ENCODE measurements at places on chromosomes 2 and 18.

- DNase-seq: peak; percentile 83
Measured at GRCh38 chr2:95115418-95115817, 6.2 kb downstream of the MRPS5 start.

GRCh38 chr2:117956036-117956796 is 57.7 kb downstream of the CCDC93 start:
- DNase-seq: no peak

- DNase-seq: no peak
Measured at GRCh38 chr18:78797499-78797898, 182.1 kb upstream of the SALL3 start.

- DNase-seq: no peak
Measured at GRCh38 chr2:219620546-219620945, 6.9 kb upstream of the SLC4A3 start.

DNA sequence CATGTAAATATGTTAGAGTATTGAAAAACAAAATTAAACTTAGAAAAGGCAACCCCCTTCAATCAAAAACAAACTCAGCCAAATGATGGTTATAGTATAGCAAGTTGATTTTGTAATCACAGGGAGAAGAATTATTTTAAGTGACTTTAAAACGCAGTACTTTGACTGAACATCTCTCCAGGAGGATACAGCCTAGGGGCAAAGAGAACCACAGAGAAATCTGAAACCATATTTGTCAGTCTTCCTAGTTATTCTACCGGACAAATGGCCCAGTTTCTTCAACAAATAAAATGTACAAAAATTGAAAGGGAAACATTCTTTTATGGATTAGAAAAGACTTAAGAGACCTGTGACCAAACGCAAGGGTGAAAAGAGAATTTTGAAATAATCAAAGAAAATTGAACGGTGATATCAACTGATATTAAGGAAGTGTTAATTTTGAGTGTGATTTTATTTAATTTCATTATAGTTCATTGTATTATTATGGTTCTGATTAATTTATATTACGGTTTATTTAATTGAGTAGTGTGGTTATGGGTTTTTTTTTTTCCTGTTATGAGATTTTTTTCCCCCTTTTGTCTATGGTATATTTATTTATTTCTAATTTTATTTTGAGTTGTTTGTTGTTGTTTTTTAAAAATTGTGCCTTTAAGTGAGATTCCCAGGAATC is 75.3 kb downstream of the HNRNPLL start:
- no peak for DNase-seq

DNA sequence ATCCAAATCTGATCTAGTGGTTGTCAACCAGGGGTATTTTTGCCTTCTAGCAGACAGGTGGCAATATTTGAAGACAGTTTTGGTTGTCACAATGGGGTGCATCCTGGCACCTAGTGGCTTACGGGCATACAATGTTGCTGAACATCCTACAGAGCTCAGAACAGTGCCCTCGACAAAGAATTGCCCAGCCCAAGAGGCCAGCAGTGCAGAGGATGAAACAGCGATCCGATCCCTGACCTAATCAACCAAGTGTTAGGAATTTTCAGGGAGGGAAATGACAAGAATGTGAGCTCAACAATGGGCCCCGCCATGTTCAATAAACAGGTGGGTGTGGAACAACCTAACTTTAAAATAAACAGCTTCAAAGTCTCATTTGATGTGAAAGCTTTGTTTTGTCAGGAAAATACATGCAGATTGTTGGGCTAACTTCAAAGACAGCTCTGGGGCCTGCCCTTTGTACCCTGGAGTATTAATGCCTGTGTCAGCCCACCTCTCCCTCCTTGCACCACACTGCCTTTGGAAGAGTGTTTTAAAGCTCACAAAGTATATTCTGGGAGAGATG is 22.5 kb upstream of the SCYGR5 start:
- no peak for DNase-seq

DNA sequence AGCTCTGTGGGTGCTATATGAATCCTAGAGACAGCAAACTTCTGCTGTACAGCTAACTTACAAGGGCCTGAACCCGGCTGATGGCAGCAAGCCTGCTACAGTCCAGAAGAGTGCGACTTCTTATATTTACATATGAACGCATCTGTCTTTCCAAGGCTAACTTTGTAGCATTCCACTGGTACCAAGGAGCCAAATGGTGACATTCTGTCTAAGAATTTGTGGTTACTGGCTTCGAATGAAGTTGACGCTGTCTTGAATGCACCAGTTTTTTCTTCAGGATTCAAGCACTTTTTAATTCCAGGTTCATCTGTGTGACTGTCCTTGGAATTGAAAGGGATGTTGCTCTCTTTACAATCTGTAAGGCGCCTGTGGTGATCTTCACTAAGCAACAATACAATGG is 42.4 kb downstream of the THUMPD2 start:
- peak; percentile 97 for DNase-seq

DNA sequence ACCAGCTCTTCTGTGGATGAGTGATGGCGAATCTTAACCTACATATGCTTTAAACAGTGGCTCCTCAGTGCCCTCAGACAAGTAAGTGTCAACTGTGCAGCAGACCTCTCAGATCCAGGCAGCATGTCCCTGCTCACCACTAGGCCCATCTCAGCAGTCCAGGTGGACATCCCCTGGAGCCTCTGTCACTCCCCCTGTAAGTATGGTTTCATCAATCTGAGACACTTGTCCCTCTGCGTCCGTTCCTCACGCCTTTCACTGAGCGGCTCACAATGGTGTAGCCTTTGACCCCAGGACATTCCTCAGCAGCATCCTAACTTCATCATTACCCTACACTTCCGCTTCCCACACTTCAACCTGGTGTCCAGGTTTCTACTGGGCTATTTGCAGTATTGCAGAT is 69.3 kb upstream of the RALBP1 start:
- DNase-seq: no peak

GRCh38 chr2:173282795-173283545 is 71.7 kb upstream of the CDCA7 start:
- no peak for DNase-seq

- no peak for DNase-seq
Measured at GRCh38 chr18:64333584-64333983, 184.7 kb upstream of the LINC00305 start.

DNA sequence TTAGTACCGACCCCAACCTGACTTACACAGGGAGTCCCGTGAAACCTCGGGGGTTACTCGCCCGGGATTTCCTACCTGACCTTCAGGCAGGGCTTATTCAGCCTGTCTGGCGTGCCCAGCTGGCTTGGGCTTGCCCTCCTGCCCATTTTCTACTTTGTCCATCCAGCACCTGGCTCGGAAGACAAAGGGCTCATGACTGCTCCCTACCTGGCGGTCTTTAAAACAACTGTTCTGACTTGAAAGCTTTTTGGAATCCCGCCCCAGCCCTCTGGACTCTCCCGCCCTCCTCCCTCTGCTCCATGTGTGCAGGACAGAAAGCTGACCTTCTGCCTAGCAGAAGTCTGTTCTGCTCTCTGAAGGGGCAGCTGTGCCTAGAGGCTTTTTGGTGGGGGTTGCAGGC is 43.1 kb downstream of the ACKR3 start:
- no peak for DNase-seq

DNA sequence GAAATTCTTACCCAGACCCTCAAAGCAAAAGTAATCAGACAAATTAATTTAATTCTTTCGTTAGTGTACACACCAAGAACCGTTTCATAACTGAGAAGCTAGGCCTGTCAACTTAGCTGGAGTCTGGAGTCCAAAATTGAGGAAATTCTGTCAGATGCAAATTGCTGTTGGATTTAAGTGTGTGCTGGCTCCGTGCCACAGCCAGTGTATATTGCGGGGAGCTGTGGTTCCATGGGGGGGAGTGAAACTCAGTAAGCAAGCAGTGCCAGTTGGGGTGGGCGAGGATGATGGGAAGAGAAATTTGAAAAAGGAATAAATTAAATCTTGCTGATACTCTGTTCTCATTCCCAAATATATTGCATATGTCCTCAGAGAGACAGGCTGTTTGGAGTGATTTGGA is 4.0 kb downstream of the ARPC2 start:
- DNase-seq: no peak

DNA sequence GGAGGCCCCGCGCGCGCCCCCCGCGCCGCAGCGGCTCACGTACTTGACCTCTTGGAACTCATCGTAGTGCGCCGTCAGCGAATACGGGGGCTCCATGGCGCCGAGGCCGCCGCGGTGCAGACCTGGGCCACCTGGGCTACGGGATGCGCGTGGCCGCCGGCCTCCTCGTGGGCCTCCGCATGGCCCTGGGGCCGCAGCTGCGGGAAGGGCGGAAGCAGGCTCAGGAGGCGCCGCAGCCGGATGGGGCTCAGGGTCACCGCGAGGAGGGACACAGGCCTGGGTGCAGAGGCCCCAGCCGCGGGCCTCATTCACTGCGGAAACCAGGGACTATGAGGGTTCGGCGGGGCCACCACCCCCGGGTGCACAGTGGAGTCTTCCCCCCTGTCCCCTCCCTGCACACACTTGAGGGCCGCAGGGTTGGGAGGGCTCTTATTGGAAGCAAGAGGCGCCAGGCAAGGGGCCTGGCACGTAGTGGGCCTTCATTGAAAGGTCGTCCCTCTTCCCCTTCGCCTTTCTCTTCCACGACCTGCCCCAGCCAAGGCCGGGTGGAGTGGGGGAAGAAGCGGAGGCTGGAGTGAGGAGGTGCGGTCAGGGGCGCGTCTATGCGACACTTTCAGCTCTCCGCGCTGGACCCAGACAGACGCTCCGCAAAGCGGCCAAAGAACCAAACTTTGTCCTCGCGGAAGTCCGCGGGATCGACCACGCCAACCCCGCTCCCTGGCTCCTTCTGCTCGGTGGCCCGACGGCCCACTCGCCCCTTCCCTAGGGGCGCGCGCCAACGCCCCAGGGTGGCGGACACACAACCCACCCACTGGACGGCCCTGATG is 863 bp downstream of the ECEL1 start:
- DNase-seq: no peak

- DNase-seq: peak; percentile 23
Measured at GRCh38 chr2:152648336-152648735, 68.9 kb downstream of the PRPF40A start.

GRCh38 chr2:199468561-199469513 is 11.1 kb upstream of the SATB2 start:
- DNase-seq: peak; percentile 28

GRCh38 chr2:234355021-234355720 is 141.7 kb downstream of the ARL4C start:
- DNase-seq: no peak

DNA sequence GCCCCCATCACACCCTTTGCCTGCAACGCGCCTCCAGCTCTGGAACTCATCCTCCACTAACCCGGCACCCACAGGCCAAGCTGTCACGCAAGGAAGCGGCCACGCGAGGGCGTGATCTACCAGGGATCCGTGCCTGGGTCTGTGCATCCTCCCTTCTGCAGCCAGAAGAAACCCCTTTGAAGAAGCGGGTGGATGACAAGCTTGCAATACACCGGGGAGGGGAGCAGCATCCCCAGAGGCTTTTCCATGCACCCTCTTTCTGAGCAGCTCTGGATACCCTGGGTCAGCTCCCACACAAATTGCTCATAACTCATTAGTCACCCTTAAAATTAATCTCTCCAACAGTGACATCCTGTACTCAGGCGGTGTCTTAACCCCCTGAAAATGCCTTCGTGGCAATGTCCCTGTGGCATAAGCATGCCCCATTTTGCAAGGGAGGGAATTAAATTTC is 47.6 kb downstream of the PDCL3 start:
- DNase-seq: peak; percentile 80

DNA sequence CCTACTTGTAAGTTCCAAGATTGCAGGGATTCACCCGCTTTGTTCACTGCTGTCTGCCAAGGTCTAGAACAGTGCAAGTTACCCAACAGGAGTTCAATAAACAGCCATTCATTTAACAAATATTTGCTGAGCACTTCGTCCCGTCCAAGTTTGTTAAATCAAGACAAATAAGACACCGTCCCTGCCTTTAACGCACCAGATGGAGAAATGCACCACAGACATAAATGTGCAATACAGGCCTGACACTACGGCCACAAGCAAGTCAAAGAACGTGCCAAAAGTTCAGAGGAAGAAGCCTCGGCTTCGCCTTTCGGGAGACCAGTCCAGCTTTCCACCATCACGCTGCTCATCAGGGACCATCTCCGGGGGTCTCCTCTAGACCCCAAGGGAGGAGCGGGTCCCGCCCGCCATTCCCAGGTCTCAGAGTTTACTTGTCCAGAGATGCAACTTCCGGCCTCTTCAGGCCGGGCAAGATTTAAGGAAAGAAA is 429 bp downstream of the C2orf76 start:
- no peak for DNase-seq

DNA sequence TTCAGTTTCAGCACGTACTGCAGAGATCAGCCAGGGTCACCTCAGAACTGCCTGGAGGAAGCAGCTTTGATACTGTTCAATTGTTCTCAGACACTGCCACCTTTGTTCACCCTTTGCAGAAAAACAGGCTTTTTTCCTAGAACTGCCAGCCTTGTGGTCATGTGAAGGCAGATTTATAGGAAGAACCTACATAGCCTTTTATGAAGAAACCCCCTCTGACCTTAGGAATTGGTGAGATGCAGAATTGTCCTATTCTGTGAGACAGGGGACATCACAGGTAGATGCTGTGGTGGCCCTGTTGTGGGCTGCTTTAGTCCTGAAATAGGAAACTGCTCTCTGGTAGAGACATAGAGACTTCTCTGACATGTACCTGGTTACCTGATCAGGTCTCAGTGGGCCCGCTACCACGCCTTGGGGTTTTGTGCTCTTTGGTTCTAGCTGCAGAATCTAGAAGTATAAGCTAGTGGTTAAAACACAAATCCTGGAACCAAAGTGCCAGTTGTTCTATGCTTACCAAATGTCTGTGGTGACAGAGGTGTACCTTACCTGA is 206.6 kb downstream of the AGPS start:
- DNase-seq: no peak

DNA sequence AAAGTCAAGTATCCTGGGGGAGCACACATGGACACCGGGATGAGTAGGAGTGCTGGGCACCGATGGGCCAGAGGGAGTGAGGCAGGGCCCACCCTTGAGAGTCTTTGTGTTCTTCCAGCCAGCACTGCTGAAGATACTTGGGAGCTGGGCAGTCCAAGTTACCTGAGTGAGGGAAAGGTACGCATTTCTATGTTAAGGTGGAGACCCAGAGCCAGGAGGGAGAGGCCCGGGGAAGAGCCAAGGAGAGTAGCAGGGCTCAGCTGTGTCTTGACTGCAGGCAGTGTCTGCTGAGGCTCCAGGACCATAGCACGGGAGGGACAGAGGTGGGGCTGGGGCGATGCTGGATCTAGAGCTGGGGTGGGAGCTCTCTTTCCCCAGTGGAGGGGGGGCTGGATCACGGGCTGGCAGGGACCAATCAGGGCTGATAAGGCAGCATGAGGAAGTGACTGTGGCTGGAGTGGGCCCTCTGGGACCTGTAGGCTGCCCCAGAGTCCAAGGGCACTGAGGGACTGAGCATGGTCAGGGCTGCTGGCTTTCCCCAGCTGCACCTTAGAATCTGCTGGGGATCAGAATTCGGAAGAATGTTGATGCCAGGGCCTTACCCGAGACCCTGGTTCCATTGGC is 289.2 kb downstream of the PHLPP1 start:
- DNase-seq: no peak

DNA sequence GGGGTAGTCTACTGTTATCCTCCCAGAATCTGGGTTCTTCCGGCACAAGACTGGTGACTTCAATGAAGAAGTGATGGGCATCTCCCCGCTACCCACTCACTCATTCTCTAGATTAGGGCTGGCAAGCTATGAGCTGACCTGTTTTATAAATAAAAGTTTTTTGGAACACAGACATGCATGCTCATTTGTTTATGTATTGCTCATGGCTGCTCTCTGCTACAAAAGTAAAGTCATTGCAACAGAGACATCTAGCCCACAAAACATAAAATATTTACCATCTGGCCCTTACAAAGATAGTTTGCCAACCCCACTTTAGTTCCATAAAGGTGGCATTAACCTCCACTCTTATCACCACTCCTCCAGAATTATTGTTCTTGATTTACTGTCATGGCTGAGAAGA is 39.1 kb upstream of the SPATS2L start:
- no peak for DNase-seq
